GM06990 (cell line): ENCODE measurements at places on chromosomes 3 and 15.
A peak's percentile ranks its signal among the peaks of the same experiment; 100 is the strongest.

DNA sequence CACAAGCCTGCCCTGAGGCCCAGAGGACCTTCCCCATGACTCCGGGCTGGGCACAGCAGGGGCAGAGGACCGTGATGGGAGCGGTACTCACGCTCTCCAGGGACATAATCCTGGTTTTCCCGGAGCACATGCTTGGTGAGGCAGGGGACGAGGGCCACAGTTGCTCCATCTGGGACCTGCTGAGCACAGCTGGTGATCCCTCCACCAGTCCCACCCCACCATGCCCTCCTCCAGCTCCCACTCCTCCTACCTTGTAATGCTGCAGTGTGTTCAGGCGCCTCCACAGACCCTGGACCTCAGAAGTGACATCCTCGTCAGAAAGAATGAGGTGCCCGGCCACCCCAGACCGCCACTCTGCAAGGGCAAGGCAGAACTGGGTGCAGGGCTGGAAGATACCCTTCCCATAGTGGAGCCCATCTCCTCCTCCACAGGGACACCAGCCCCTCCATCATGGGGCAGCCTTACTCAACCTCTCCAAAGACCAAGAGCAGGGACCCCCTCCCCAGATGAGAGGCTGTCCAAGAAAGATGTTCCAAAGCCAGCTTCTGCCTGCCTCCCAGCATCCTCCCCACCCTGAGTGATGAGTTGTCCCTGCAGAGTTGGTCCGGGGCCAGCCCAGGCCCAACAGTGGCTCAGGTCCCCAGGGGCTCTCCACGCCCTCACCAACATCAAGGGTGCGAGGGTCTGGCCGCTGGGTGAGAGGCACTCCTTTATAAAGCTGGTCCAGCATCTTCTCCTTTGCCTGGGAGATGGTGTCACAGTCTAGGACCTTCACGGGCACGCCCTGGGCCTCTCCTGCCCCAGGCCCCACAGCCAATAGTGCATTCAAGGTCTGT, 19.5 kb downstream of the PLXNB1 start:
- no peak for DNase-seq

DNA sequence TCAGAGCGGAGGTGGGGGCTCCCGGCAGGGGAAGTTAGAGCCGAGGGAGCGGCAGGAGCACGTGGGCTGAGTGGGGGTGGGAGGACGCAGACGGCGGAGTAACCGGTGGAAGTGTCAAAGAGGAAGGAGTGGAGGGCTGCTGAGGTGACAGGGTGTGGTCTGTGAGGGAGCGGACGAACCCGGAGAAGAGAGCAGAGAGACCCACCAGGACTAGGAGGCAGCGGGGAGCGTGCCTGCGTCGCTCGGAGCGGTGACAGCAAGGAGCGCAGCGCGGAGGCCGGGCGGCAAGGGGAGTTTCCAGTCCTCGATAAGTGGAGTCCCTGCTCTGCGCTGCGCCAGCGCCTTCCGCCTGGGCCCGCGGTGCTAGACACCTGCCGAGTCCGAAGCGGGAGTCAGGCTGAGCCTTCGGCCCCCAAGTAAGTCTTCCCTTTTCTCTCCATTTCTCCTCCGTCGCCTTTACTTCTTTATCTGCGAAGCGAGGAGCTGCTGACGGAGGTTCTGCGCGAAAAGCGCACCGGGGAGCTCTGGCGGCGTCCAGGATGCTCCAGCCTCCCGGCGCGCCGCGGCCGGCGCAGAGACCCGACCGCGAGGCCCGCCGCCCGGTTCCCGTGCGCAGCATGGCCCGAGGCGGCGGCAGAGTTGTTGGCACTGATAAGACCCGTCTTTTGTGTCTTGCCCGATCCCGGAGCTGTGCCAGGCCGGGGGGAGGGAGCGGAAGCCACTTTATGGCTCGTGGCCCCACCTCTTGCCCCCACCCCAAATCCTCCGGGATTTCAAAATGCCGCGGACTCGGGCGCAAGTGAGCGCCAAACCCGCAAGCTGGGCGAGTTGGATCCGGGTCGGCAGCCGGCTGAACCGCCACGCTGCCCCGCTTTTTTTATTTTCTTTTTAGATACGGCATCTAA, 533.0 kb upstream of the SEMA6D start:
- DNase-seq, result peak; percentile 8

DNA sequence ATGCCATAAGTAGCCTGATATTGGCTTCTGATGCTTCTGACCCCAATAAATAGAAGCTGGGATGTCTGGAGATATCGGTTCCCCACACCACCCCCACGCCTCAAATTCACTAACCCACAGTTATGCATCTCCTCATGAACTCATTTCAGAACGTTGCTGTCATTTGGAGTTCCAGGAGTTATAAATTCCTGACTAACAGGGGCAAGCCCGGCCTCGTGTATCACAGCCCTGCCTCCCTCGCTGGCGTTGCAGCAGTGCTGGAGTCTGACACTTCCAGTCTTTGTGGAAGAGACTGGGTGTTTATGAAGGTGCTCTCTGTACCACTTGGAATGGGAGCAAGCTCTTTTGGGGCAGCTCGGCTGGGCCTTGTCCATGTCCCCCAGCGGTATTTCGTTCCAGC, 101.0 kb downstream of the ANP32A start:
- DNase-seq, result no peak

- no peak for DNase-seq
Measured at GRCh38 chr3:2525968-2526367, 427.3 kb downstream of the CNTN4 start.

DNA sequence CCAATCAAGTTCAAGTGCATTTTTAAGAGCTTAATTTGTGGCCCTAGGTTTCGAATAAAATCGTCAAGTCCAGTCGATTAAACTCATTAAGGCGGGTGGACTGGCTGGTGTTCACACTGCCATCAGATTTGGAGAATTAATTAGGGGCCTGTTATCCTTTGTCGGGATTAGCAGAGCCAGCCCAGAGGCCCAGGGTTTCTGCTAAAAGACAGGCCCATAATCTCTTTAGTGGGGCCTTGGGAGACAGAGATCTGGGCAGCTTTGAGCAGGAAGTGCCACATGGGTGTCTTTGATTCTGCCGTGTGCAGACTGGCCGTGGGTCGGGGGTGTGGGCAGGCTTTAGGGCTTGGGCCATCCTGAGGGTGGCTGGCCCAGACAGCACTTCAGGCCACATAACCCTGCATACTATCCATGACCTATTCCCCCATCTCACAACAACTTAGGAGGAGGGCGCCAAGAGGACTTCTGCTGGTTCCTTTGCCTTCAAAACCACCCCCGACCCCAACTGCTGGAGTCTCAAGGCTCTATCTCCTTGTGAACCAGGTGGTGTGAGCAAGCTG, 94.7 kb downstream of the PLXNA1 start:
- DNase-seq, result no peak
